ENCODE measurements at places on chromosomes 4 and X. TPM values are rescaled to one million over a fixed set of nuclear protein-coding genes. Genes with fewer than 3 reads are reported as not detected.

Gene P2RY10
- total RNA-seq, result 2.5 TPM

- no peak for DNase-seq
Measured at GRCh38 chrX:151825007-151825406, 87.7 kb upstream of the MAGEA4 start.

GRCh38 chr4:55143858-55144257 lies 18.5 kb upstream of the KDR start:
- DNase-seq, result no peak

GRCh38 chr4:186746581-186746980 lies 22.9 kb upstream of the FAT1 start:
- DNase-seq, result no peak
